ENCODE measurements at places on chromosomes 2 and 18. TPM values are rescaled to one million over a fixed set of nuclear protein-coding genes. Genes with fewer than 3 reads are reported as not detected.

DNA sequence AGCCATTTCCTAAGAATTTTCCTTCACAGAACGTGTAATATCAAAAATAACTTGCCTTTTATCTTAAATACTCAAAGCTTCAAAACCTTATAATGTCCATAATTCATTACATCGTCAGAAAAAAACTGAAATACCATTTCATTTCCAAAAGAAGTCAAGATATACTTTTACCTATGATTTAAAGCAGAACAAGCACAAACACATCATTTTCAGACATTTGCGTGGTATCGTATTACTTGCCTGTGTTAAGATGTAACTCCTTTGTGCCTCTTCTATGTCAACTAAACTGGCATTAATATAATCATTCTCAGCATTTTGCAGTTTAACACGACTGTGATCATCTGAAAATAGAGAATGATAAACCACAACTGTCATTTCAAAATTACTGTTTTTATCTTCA, 47.5 kb downstream of the PTPN2 start:
- DNase-seq = no peak

DNA sequence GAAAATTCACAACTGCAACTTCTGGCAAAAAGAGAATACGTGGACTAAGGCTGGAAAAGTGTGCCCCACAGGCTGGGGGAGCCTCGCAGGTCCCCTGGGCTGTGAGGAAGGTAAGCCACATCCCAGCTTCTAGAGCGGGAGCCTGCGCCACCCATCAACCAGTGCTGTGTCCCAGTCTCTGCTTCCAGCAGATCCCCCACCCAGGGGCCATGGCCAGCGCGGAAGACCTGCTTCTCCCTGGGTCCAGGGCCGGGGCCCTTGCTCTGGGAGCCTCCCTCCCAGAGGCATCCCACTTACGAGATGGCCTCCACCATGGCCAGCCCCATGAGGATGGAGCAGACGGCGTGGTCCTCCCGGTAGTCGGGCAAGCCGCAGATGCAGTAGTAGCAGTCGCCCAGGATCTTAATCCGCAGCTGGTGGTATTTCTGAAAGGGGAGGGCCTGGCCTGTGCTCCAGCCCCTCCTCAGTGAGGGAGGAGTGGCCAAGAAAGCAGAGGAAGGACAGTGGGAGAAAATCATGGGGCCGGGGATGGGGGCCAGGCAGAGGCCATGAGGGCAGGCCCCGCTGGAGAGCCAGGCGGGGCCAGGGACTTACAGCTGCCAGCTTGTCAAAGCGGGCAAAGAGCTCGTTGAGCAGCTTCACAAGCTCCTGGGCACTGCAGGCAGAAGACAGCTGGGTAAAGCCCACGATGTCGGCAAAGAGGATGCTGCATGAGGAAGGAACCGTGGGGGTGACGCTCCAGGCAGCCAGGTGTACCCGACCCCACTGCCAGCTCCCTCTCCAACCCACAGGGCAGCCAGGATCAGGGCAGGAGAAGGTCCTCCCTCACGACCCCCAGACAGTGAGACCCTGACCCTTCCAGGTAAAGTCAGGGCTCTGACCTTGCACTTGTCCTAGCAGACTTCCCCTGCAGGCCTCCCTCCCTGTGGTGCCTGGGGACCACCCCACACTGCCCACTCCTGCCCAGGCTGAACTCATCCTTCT, 48.0 kb downstream of the CENPO start:
- DNase-seq = peak; percentile 23

- DNase-seq = no peak
Observed at GRCh38 chr2:69147841-69148533, 135.0 kb downstream of the ANTXR1 start.

DNA sequence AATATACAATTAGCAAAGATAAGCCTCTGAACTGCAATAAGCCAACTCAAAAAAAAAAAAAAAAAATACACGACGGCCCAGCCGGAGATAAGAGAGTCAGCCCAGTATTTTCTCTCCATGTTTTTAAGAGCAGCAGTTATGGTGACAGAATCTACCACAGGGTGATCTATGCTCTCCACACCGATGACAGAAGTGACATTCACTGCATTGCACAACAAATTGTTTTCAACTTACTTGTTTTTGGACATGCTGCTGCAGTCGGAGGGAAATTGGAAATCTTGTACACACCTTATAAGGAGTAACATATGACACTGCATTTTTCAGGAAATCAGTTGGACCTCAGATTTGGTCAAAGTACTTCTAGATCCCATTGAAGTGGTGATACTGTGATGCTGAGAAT, 23.3 kb upstream of the APOB start:
- no peak for DNase-seq

DNA sequence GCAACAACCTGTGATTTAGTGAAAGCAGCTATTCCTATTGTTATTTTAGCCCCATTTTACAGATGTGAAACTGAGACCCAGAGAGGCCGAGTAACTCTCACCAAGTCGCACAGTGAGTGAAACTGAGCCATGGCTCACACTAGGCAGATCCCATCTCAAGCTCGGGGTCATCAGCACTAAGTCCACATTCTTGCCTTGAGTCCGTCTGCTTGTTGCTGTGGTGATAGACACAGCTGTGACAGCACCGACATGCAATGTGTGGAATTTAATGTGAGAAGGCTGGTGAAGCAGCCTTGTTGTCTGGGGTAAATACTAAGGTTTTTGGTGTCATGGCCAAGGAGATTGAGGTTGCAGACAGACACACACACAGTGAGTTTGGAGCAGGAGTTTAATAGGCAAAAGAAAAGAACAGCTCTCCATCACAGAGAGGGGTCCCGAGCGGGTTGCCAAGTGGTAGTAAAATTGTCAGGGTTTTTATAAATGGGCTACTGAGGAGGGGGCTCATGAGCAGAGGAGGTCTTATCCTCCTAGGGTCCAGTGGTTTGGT, 40.2 kb upstream of the GMCL1 start:
- DNase-seq = no peak

GRCh38 chr2:44931198-44931780, 10.2 kb upstream of the SIX3 start:
- DNase-seq = no peak

Gene SAG
- not detected for total RNA-seq

Gene MBD5
- total RNA-seq = 38.0 TPM

- DNase-seq = no peak
Observed at GRCh38 chr2:120737340-120738101, 1.9 kb downstream of the GLI2 start.

DNA sequence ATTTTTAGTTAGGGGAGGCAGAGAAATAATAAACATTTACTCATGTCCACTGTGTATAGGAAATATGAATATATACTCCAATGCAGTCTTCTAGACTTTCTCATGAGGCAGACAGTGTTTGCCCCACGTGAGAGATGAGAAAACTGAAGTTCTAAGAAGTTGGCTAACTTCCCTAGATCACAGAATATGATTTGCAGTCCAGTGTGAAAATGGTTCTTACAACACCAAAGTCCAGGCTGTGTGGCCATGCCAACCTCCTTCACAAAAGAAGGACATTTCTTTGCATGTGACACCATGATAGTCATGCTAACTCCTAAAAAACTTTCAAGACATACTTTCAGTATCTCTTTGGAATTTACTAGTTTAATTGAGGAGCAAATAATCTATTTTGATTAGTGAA, 143.7 kb downstream of the IRS1 start:
- no peak for DNase-seq

DNA sequence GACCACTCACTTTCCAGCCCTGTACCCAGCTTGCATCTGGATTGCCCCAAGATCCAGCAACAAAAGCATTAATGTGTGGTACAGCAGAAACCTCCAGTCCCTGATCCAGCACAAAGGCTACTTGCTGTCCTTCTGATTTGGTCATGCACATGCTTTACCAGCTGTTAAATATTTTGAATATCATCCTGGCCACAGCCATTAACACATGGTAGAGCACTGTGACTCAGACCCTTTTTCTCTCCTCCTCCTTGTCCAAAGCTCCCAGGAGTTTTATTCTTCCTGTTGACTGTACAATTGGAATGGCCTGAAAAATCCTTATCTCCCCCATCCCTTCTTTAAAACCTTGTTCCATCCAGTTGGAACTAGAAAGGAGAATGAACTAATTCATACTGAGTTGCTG, 419.7 kb upstream of the TNP1 start:
- no peak for DNase-seq

Gene LHCGR
- total RNA-seq = not detected

DNA sequence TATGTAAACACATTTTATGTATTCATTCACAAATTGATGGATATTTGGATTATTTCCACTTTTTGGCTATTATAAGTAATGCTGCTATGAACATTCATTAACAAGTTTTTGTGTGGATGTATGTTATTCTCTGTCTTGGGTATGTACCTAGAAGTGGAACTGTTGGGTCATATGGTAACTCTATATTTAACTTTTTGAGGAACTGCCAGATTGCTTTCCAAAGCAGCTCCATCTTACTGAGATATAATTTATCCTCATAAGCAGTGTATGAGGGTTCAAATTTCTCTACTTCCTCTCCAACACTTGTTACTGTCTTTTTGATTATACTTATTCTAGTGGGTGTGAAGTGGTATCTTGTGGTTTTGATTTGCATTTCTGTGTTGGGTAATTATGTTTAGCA, 7.1 kb upstream of the EML6 start:
- no peak for DNase-seq

DNA sequence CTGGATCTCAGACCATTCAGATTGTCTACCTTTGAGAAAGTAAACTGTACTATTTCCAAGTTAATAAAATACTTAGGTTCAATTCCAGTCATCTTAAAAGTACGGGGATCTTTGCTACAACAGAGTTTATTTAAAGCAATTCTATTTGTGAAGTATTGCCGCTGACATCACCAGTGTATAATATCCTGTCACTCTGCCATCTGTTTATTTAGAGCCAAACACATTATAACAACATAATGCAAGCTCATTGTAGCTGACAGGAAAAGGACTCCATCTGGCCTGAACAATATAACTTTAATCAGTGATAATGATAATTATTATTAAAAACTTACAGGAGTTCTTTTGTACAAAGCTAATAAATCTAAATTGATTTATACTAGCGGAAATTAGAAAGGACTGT, 786.8 kb downstream of the ERBB4 start:
- DNase-seq = no peak

- DNase-seq = no peak
Observed at GRCh38 chr2:144020047-144020446, 499.9 kb downstream of the ZEB2 start.

GRCh38 chr2:1136846-1137245, 186.2 kb downstream of the SNTG2 start:
- no peak for DNase-seq

Gene CRACDL
- total RNA-seq = 3.1 TPM

DNA sequence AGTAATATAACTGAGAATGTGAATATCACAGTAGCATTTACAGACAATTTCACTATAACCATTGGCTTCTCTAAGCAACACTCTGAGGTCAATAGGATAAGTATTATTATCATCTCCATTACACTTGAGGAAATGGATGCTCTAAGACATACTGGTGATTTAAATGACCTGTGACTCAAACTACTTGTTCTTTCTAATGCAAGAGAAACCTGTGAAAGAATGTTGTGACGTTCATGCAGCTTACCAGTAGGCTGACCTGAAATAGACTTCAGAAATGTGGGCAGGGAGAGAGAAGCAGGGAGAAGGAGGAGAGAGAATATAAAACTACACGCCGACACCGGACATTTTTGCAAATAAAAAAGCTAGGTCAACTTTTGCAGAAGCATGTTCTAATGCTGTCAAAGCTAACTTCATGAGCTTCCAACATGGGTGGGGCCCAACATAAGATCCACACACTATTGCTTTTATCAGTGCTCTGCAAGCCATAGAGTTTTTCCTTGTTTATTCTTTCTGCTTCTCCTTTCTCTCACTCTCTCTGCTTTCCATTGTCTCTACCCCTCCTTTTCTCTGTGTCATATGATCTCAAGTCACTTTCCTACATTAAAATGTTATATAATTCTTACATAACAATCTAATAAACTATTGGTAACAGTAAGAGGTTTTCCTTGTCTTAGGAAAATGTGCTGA, 217.6 kb upstream of the FN1 start:
- no peak for DNase-seq

Gene GALNT5
- 0.73 TPM for total RNA-seq

Gene COL4A3
- total RNA-seq = 1.7 TPM

Gene CDK15
- 0.22 TPM for total RNA-seq

DNA sequence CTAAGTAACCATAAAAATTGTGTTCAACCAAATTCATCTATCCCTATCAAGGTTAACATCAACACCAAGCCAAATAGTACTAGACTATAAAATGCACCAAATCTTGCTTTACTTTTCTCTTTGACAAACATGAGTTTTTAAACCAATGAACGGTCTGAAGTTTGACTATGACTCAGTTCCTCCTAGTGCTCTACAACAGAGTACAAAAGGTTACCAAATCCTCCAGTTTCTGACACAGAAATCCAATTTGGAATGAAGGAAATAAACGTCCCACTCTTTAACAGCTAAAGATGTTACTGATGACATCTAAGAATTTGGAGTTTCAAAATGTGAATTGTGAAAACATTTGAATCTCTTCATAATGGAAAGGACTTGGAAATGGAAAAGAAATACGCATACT, 11.8 kb upstream of the ACVR1 start:
- no peak for DNase-seq

- DNase-seq = no peak
Observed at GRCh38 chr2:125405816-125406215, 1250.1 kb upstream of the GYPC start.

Gene UCN
- total RNA-seq = 1.1 TPM

Gene BOLL
- total RNA-seq = not detected

Gene NRP2
- total RNA-seq = 14.6 TPM

Gene MALL
- 16.5 TPM for total RNA-seq

DNA sequence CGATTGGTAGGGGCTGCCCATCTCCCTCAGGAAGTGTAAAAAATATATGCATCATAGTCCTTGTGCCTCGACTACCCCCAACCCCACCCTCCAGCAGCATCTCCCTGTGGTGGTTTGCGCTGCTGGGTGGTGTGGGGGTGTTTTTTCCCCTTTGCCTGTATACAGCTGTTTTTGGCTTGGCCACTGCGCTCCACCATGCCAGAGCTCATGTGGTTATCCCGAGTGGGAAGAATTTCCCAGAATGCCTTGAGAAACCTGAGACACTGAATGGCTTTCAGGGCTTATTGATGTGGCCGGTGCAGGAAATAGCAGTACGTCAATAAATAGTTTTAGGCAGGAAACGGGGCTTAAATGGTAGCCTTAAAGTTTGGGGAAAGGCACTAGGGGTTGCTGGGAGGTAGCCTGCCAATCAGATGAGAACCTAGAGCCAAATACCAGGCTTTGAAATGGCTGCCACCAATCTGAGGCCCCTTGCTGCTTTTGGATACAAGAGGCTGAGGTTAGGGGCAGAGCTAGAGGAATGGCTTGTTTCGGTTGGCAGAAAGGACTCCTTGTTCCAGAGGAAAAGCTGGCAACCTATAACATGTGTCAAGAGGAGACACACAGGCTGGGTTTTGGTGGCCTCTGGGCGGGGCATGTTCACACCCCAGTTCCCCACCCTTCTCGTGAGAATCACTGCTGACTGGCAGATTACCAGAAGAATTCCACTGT, 144.1 kb downstream of the SMAD7 start:
- DNase-seq = peak; percentile 45

Gene REG1B
- total RNA-seq = not detected

DNA sequence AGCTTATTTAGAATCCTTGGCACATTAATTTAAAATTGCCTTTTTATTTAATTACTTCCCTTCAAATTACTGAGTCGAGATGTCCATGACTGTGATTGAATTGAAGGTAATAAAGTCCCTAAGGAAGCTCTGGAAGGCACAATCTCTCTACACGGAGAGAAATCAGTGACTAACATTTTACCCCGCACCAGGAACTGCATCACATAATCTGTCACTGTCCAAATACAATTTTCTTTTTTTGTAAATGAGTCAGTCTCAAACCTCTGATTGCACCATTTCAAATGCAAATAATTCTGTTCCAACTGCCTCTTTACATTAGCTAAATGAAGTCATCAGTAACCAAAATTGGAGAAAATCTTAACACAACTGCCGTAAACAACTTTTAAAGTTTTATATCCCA, 311.9 kb downstream of the CCDC178 start:
- DNase-seq = no peak

Gene TBC1D8
- total RNA-seq = 40.2 TPM

Gene TUBA4B
- total RNA-seq = not detected

All from heart left ventricle (tissue), 16 donors.